ENCODE measurements at places on chromosomes 2 and 18. TPM values are rescaled to one million over a fixed set of nuclear protein-coding genes. Genes with fewer than 3 reads are reported as not detected.

CRYGD gene
- not detected for total RNA-seq

GRCh38 chr2:168797286-168797655 is 5.2 kb upstream of the NOSTRIN start:
- H3K36me3 ChIP-seq: no peaks in the 10 kb centered on the region
- no peaks in the 10 kb centered on the region for H3K27me3 ChIP-seq
- H3K27ac ChIP-seq: no peak overlapping the region
- no peak overlapping the region for H3K4me3 ChIP-seq
- DNase-seq: no peak
- H3K4me1 ChIP-seq: peaks cover 3% of the 10 kb centered on the region

DNA sequence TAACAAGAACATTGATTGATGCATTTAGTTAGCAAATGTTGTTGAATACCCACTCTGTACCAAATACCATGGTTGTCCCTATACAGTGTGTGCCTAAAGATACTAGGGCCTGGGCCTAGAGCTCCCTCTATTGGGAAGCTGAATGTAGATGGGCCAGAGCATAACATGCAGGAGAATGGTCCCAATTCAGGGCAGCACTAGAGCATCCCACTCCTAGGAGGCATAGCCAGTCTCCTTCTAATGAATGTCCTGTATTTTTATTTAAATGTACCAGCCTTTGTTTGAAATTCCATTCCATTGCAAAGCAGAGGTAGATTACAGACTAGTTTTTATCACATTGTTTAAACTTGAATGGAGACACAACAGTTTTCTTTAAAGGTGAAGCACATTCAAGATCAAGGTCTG is 90.6 kb downstream of the FEZ2 start:
- H3K4me3 ChIP-seq: no peak overlapping the region
- no peak for DNase-seq
- no peaks in the 10 kb centered on the region for H3K4me1 ChIP-seq
- H3K27me3 ChIP-seq: no peaks in the 10 kb centered on the region
- H3K36me3 ChIP-seq: peaks cover 16% of the 10 kb centered on the region

DNA sequence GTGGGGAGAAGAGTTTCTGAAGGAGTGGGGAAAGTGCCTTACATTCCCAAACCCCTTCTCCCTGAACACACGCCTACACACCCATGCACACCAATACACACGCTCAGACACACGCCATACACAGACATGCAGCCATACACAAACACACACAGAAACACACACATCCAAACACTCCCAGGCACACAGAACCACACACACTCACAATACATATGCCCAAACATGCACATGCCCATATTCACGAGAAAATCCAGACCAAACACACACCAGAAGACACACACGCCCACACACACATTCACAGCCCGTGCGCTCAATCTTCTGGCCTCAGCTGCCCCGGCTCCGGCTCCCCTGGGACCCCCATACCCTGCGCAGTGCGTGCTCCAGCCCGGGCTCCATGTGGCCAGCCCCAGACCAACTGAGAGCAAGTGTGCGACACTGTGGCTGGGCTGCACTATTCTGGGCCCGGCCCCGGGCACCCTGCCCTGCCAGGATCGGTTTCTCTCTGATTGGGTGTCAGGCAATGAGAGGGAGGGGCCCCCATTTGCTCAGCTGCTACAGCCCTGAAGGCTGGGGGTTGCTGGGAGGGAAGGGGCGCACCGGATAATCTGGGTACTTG is at the start of gene PRKAG3:
PRKAG3 (minus strand) TSS at position 426 of the 613 bp plus-strand sequence.
- H3K27me3 ChIP-seq: no peaks in the 10 kb centered on the region
- H3K4me3 ChIP-seq: no peak within 1 kb of the TSS
- DNase-seq: no peak
- no peaks in the 10 kb centered on the region for H3K4me1 ChIP-seq

GRCh38 chr18:23933407-23933806 is 81.1 kb upstream of the TTC39C start:
- no peaks in the 10 kb centered on the region for H3K4me1 ChIP-seq
- DNase-seq: no peak
- no peak overlapping the region for H3K27ac ChIP-seq
- no peak overlapping the region for H3K4me3 ChIP-seq

DHRS9 gene
- total RNA-seq: 8.5 TPM

DPYSL5 gene
- not detected for total RNA-seq

- H3K27me3 ChIP-seq: no peaks in the 10 kb centered on the region
- no peak overlapping the region for H3K27ac ChIP-seq
- DNase-seq: no peak
- no peaks in the 10 kb centered on the region for H3K36me3 ChIP-seq
- no peak overlapping the region for H3K4me3 ChIP-seq
Observed at GRCh38 chr2:150619607-150620330, 132.3 kb upstream of the RND3 start.
